ENCODE measurements at places on chromosomes 2 and 18.

- DNase-seq = no peak
Measured at GRCh38 chr2:83991992-83992391, 467.1 kb downstream of the SUCLG1 start.

DNA sequence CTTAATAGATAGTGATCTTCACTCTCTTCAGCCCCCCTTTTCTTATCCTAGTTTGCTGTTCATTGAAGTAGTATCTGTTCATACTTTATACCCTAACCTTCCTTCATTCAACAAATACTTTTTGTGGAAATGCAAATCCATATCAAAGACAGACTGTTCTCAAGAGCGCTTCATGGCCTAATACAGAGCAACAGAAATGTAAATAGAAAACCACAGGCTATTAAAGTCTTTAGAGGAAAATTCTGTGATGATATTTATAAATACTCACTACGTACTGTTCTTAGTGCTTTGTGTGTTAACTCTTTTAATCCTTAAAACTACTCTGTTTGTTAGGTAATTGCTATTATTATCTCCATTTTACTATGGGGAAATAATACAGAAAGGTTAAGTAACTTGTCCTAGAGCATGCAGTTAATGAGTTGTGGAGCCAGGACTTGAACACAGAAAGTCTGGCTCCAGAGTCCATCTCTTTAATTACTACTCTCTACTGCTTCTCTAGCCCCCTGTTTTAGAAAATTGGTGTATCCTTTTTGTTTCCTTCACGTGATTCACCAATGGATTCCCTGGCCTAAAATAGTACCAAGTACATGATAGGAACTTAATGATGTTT, 2.9 kb downstream of the MDH1 start:
- DNase-seq = no peak

DNA sequence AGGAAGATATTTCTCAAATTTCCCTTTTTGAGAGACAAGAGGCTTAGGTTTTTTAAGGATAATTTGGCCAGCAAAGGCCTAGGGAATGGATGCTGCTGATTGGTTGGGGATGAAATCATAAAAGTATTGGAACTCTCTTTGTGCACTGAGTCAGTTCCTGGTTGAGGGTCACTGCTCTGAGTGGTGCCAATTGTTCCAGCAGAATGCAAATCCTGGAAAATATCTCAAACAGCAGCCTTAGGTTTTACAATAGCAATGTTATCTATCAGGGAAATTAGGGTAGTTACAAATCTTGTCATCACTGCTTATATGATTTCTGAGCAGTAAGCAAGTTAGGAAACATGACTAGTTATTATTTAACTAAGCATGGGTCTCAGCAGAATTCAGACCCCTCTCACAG, 96.2 kb downstream of the RAD51AP2 start:
- peak; percentile 64 for DNase-seq

GRCh38 chr18:25010623-25011374, 341.2 kb downstream of the ZNF521 start:
- no peak for DNase-seq

- DNase-seq = no peak
Measured at GRCh38 chr2:152858594-152859265, 140.3 kb downstream of the ARL6IP6 start.

- no peak for DNase-seq
Measured at GRCh38 chr2:206219957-206220356, 54.5 kb upstream of the ZDBF2 start.

- DNase-seq = no peak
Measured at GRCh38 chr18:21362831-21363230, 120.8 kb downstream of the GREB1L start.

GRCh38 chr2:28276076-28276618, 116.5 kb upstream of the FOSL2 start:
- peak; percentile 94 for DNase-seq

GRCh38 chr2:161337247-161337646, 29.0 kb downstream of the PSMD14 start:
- no peak for DNase-seq

Measured in stromal cell of bone marrow (primary cell).